GM10248 (cell line): ENCODE measurements at places on chromosomes 3 and 15.

- DNase-seq: peak; percentile 31
Measured at GRCh38 chr3:119395923-119396358, 67.5 kb downstream of the TMEM39A start.

- DNase-seq: no peak
Measured at GRCh38 chr15:25372298-25372697, 66.5 kb downstream of the UBE3A start.

DNA sequence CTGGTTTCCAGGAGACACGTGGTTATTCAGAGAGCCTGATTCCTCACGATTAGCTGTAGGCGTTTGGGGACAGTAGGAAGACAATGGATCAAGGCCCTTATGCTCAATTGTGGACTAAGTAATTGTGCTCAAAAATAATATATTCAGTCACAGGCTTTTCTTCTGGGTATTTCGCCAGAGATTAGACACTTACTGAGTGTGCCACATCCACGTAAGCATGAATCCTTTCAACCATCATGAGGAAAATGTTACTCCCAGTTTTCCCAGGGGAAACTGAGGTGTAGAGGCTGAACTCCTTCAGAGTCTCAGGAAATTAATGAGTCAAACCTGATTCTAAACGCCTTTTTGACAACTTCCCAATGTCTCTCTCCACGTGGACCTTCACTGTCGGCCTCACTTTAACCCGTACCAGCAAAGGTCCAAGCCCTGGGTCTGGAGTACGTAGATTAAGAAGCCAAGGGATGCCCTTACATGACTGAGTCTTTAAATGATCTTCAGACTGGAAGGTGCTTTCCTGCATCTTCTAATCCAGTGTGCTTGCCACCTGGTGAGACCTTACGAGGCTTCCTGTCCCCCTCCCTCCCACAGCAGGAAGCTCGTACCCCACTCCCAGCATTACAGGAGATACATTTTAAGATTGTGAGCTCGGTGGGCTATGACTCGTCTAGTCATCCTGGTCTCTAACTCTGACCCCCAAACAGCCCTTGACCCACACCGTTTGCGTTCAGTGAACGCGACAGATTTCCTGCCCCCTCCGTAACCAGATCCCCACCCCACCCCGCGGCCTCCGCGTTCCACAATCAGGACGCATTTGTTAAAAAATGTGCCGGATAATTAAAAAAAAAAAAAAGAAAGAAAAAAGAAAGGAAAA lies 1.7 kb downstream of the PKM start:
- no peak for DNase-seq

DNA sequence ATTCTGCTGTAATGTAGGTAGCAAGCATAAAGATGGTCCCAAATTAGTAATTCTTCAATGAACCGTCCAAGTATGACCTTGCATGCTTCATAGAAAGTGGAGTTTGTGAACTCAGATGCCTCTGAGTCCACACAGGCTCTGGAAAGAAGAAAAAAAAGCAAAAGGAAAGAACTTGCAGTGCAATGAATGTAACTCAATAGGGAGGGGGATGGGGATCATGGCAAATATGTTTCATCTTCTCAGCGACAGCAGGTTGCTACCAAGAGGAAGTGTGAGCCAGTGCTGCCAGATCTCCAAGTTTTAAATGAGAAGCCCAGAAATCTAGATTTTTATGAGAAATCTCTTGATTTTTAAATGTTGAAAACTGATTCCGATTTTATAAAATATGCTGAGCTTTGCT lies 50.3 kb downstream of the IL20RB start:
- no peak for DNase-seq

GRCh38 chr15:78617076-78617475 lies 3.7 kb downstream of the CHRNA3 start:
- no peak for DNase-seq

DNA sequence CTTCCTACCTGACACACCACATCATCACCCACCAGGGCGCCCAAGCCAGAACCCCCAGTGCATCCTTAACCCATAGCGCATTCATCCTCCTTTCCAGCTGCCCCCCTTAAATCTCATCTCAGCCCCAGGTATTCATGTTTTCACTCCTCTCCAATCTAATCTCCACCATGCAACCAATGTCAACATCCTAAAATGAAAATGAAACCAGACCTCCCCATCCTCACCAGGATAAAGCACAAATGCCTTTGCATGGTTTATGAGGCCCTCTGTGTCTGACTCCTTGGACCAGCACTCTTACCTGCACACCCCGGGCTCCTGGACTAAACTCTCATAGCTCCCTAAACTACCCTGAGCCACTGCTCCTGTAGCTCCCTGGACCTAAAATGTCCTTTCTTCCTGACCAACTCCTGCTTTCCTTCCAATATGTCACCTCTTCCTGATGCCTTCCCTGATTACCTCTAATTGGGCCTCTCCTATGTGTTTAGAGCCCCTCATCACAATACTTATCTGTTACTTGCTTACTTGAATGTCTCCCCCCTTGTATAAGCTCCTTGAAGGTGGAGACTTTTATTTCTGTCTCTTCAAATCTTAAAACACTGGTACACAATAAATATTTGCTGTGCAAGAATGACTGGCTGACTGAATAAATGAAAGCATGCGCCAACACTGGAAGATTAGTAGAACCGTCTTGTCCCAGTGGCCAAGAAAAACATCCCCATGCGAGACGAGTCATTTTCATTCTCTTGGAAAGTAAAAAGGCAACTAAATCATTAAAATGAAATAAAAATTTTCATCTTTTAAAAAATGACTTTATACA lies 142.5 kb downstream of the XXYLT1 start:
- no peak for DNase-seq
